ENCODE measurements at places on chromosomes 7 and 10.

GRCh38 chr10:129761197-129761972, 202.7 kb downstream of the EBF3 start:
- DNase-seq = no peak

GRCh38 chr7:128120976-128121490, 89.8 kb upstream of the LRRC4 start:
- DNase-seq = no peak

DNA sequence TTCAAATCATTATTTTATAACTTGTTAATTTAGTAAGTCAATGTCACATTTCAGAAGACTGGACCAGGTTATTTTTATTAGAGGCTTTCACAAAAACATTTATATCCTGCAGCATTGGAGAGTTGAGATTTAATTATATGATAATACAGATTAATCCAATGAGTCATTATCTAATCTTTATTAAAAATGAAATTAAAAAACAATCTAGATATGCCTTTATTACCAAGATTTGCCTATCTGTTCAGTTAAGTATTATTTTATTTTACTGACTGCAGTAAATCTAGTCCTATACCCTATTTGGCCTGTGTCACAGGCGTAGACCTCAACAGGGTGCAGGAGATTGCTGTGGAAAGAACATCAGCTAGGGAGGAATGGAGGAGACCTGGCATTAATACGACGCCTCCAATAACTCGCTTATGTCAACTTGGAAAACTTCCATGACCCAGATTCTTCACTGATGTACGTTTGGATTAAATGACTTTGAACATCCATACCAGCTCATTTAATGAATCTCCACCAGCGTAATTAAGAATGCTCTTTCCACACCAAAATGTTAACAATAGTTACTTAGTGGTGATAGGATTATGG, 18.2 kb downstream of the PAXIP1 start:
- DNase-seq = no peak

DNA sequence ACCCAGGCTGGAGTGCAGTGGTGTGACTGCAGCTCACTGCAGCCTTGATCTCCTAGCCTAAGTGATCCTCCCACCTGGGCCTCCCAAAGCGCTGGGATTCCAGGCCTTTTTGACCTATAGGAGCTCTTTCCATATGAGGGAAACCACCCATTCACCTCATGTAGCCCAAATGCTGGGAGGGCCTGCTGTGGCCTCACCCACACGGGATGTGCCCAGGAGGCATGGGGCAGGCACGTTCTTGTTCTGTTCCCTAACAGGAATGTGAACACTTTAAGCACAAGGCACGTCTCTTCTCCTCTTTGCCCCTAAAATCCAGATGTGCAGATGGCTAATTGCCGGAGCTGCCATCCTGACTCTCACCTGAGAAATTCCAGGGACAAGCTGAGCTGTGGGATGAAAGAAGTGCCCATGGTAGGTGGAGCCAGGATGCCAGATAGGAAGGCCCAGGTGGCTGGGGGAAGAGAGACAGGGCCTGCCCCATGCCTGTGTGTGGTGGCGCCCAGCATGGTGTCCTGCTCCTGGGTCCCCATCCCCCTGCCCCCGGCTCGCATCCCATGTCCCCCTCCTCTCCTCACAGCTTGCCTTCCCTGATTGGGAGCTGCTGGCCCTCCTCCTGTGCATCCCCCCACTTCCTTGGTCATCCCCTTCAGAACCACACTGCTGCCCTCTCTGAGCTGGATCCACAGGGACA, 17.3 kb downstream of the CAMK2B start:
- DNase-seq = no peak

GRCh38 chr10:2936816-2937215, 130.5 kb upstream of the PFKP start:
- DNase-seq = no peak

DNA sequence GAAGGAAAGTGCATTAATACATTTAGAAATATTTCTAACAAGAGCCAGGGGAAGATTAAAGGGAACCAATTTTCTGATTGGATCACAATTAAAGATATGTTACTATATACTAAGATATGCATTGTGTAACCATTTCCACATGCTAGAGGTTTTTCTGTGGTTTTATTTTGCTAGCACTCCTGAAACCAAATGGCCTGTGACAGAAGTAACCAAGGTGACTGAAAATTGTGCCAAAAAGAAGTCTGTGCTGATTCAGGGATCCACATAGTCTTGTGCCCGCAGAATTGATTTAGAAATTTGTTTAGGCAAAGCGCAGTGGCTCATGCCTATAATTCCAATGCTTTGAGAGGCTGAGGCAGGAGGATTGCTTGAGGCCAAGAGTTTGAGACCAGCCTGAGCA, 1.8 kb downstream of the CC2D2B start:
- no peak for DNase-seq

- no peak for DNase-seq
Observed at GRCh38 chr10:75877877-75878276, 446.5 kb downstream of the LRMDA start.

GRCh38 chr7:130345136-130345535, 520 bp downstream of the CPA5 start:
- no peak for DNase-seq

DNA sequence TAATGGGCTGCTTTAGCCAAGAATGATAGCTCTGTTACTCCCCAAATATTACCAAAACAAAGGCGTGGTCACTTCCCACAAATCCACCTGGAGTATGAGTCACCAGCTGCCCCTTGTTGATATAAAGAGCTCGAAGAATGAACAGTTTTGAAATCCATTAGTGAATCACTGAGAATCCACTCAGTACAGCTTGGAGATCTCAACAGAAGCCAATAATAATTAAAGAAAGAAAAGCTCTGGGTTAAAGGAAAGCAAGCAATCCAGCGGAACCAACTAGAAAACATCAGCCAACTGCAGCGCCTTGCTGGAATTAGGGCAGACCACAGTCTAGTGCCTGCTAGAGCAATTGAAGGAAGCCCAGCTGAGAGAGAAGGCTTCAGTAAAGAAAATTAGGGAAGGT, 576.0 kb upstream of the C7orf33 start:
- no peak for DNase-seq

GRCh38 chr7:97480772-97481390, 251.0 kb upstream of the TAC1 start:
- DNase-seq = peak; percentile 60

GRCh38 chr10:529468-530230, 159.8 kb downstream of the DIP2C start:
- DNase-seq = no peak

GRCh38 chr10:63286754-63287264, 153.7 kb downstream of the NRBF2 start:
- DNase-seq = no peak

DNA sequence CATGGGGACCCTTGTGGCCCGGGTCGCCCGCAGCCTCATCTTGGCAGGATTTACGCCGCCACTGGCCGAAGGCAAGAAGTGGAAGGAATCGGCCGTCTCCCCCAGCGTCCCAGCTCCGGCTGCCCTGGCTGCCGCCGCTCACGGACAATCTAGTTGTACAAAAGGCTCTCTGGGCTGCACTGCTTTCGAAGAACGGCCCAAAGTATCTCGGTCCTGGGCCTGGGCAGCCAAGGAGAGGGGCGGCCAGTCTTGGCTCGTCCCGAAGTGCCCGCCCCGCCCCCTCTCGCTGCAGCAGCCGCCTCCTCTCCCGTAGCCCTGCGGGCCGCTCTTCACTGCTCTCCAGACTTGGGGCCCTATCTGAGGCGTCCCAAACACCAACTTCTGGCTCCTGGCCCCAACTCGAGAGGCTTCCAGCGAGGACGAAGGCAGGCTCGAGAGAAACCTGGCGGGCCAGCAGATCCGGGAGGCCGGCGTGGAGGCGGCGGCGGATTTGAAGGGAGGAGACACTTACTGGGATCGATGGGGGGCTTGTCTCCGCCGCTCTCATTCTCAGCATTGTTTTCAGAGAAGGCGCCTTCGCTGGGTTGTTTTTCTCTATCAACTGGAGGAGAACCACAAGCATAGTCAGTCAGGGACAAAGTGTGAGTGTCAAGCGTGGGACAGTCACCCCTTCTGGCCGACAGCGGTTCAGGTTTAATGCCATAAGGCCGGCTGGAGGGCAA, 809 bp downstream of the HOXA9 start:
- DNase-seq = no peak

DNA sequence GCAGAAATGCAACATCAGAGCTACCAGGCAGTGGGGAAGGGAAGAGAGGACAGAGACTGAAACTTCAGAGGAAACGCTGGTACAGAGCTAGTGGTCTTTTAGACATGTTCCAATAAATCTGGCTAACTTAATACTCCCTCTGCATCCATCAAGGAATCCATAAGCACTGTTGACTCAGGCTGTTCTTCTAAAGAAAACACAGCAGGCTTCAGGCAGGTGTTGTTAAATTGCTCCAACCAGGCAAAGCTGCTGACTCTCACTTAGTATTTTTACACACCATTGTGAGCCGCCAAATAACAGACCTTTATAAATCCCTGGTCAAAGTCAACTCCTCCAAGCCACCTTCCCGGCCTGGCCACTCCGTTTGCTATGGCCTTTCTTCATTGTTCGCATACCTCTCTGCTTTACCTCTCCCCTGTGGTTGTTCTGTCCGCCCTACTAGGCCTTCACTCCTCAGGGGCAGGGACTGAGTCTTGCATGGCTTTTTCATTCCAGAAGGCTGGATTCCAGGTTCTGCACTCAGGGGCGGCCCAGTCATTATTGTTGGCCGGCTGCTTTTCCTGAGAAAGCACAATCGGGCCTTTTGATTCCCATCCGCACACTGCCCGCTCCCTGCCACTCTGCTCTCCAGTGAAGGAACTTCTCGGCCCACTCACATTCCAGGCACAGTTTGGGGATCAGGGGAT, 18.4 kb downstream of the CREB3L2 start:
- peak; percentile 71 for DNase-seq

GRCh38 chr10:117374506-117375359, 507 bp downstream of the PDZD8 start:
- peak; percentile 20 for DNase-seq

- no peak for DNase-seq
Observed at GRCh38 chr10:13352519-13352918, 4.4 kb upstream of the SEPHS1 start.

DNA sequence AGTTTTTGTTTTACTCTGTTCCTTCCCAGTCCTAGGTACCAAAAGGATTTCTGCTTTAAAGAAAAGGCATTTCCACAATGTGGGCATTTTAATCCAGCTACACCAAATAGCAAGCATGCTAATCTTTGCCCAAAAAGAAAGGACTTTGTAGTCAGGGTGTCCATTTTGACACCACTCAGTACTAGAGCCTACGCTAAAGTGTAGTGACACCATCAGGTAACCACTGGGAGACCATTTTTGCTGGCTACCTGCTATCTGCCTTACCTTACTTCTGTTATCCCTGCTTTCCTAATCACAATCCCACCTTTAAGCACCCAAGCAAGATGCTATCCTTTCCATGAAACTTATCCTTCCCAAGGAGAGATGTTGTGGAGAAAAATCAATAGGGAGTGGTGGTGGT, 129.7 kb downstream of the VPS50 start:
- no peak for DNase-seq

GRCh38 chr7:91082852-91083495, 181.3 kb upstream of the FZD1 start:
- no peak for DNase-seq

GRCh38 chr7:88669913-88670312, 89.6 kb upstream of the ZNF804B start:
- DNase-seq = no peak

DNA sequence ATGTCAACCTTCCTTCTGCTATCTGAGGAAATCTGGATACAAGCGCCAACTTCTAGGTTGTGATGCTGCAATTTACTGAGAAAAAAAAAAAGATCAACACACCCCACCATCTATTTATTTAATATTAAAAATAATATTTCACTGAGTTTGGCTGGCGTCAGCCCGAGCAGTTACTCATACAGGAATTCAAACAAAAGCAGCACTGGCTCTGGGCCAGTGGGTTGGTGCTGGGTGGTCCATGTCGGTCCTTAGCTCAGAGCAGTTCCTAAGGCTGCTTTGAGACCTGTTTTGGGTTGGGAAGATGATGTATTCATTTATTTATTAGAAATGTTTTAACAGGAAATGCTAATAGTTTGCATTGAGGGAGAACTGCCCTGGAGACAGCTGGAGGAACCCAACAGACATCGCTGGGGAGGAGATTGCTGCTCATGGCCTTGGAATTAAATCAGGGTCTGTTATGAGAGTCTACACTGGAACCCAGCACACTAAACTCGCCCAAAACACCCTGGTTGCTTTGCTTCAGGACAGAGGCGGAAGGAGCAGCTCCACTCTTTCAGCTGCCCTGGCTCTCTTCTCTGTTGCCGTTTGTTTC, 36.3 kb upstream of the GOT1 start:
- no peak for DNase-seq

GRCh38 chr10:35339942-35340341, 3.6 kb downstream of the CCNY start:
- no peak for DNase-seq

DNA sequence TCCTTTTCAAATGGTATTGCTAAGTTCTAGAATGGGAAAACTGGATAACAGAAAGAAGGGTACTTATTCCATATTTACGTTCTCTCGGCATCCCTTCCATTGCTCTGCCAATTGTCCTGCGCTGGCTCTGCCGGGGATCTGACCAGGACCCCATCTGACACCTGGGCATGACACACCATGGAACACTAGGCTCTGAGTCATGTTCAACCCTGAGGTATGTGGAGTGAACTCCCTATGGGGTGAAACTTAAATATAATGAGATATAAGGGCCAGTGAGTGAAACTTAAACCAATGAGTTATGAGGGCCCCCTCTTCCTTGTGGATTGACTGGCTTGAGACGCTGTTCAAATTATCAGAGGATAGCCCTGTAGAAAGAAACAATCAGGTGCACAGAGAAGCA, 55.1 kb upstream of the ZEB1 start:
- no peak for DNase-seq

DNA sequence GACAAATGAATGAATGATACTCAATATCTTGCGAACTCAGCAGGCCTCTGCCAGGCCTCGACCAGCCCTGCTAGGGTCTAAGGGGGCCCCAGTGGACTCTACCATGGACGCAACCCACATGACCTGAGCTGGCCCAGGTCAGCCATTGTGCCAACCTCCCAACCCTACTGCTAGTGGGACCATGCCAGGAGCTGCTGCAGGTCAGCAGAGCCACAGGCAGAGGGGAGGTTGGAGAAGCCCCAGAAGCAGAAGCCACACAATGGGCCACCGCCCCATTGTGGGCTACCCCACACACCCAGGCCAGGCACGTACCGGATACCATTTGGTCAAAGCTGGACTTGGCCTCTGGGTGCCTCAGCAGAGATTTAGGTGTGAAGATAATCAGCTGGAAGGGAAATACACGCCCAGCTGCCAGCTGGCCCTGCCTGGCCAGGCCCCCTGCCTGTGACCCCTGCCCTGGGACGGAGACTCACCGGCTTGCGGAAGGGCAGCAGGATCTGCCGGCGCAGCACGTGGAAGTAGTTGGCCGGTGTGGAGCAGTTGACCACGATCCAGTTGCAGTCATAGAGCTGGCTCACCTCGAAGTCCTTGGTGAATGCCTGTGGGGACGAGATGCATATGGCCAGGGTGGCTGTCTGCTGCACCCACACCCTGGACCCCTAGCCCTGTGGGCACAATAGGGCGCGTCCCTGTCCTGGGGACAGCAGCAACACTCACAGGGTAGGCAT, 24.5 kb downstream of the OGDHL start:
- no peak for DNase-seq
